ENCODE measurements at places on chromosomes 5 and 9.

- no peak for DNase-seq
Observed at GRCh38 chr5:122392824-122393223, 80.8 kb downstream of the SNCAIP start.

GRCh38 chr5:121885630-121886029, 33.9 kb downstream of the FTMT start:
- DNase-seq, result no peak

- no peak for DNase-seq
Observed at GRCh38 chr9:118482306-118482705, 778.1 kb downstream of the TLR4 start.

DNA sequence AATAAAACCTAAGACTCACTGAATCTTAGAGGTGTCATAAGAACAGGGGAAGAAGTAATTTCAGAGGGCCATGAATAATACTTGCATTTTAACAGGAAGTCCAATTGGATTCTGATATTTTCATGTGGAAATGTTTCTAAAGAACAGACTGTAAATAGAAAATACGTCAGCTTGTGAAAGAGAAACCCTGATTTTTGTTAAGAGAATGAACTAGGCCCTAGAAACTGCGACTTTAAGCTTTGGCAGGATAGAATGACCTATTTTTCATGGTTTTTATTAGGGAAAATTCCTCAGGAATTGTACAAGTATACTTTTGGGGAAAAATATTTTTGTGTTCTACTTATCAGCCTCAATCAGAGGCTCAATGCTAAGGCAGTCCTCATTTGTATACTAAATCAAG, 215.5 kb upstream of the ACTBL2 start:
- no peak for DNase-seq

DNA sequence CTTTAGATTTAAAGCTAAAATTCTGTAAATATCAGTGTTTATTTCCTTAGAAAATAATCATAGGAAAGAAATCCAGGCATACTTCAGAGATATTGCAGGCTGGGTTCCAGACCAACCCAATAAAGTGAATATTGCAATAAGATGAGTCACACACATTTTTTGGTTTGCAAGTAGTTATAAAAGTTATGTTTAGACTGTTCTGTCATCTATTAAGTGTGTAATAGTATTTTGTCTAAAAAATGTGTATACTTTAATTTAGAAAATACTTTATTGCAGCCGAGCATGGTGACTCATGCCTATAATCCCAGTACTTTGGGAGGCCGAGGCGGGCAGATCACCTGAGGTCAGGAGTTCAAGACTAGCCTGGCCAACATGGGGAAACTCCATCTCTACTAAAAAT, 6.9 kb upstream of the RIC1 start:
- peak; percentile 67 for DNase-seq

DNA sequence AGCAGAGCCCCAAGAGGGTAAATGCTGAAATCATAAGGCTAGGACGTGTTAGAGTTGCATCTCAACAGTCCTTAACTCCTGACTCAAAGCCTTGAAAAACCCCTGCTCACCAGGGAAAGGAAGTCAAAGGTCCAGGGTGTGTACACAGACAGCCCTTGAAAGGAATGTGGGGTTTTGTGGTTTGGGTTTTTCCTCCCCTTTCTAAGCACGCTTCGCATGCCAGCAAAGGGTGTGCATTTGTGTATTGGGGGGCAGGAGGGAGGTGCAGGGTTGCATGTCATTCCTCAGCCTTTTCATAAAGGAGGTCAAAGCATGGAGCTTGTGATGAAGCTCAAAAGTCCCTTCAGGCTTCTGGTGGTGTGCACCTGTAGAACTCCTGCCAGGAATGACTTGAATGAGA, 17.3 kb upstream of the XPA start:
- peak; percentile 66 for DNase-seq

- DNase-seq, result no peak
Observed at GRCh38 chr9:91680998-91681397, 257.4 kb upstream of the NFIL3 start.

GRCh38 chr5:65818592-65818991, 96.6 kb downstream of the NLN start:
- no peak for DNase-seq
